ENCODE measurements at places on chromosomes 1 and 21.

GRCh38 chr1:161502641-161503393, 2.4 kb upstream of the FCGR2A start:
- DNase-seq = no peak

DNA sequence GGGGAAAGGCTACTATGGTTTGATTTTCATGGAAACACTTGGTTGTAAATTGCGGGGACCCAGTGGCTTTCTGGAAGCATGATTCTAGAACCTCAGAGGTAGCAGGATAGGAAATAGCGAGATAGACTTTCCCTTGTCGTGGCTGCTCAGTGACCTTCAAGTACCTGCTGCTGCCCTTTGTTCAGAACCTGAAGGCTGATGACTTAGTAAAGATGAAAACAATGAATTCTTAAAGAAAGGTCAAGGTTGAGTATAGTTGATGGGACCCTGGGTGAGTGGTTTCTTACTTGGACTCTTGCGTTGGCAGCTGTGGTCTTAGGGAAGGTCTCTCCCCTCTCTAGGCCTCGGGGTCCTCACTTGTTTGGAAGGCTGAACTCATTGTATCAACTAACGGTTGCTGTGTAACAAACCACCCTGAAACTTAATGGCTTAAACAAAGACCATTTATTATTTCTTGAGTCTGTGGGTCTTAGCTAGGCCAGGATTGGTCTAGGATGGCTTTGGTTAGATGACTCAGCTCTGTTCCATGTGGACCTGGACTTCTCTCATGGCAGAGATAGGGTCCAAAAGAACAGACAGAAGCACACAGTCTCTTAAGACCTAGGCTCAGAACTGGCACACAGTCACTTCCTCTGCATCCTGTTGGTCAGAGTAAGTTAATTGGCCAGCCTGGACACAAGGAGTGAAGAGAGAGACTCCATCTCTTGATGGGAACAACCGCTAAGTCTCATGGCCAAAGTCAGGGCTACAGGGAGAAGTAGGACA, 89.2 kb upstream of the SELENON start:
- no peak for DNase-seq

- no peak for DNase-seq
Measured at GRCh38 chr1:56235909-56236510, 343.4 kb downstream of the PLPP3 start.

DNA sequence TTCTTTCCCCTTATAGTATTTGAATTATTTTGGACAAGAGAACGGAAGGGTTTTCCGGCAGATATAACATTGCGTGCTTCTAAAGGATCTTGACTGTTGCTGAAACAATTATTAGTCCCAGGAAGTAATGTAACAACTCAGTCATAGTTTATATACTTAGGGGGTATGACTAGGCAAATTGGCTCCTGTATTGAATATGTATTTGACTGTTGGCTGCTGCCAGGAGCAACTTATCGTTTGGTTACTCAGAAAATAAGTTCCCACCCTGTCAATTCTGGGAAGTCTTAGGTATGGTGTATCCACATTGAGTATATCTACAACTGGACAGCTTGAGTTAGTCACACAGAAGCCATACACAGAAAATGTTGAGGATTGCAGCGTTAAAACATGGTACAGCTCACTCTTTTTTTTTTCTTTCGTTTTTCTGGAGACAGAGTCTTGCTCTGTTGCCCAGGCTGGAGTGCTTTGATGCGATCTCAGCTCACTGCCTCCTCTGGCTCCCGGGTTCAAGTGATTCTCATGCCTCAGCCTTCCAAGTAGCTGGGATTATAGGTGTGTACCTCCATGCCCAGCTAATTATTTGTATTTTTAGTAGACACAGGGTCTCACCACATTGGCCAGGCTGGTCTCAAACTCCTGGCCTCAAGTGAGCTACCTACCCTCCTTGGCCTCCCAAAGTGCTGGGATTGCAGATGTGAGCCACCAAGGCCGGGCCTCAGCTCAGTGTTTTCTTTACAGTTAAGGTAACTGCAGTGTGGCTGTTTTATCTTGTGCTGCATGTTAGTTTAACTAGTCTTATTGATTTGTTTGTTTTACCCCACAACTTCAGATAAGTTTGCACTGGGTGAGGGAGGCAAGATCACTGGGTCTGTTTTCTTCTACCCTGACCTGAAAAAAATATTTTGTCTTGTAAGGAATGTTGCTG, 10.2 kb downstream of the SMAP2 start:
- no peak for DNase-seq

- DNase-seq = no peak
Measured at GRCh38 chr1:110676970-110677369, 2.2 kb upstream of the KCNA3 start.

GRCh38 chr1:41296506-41296905, 54.4 kb upstream of the SCMH1 start:
- DNase-seq = no peak

GRCh38 chr1:159532922-159533321, 2.9 kb downstream of the OR10J5 start:
- no peak for DNase-seq

- no peak for DNase-seq
Measured at GRCh38 chr1:180842491-180843275, 70.0 kb upstream of the KIAA1614 start.

- DNase-seq = no peak
Measured at GRCh38 chr21:41566500-41567014, 58.6 kb upstream of the TMPRSS2 start.
